ENCODE measurements at places on chromosomes 1 and 21.

- DNase-seq: no peak
Observed at GRCh38 chr1:106814418-106814817, 242.1 kb upstream of the PRMT6 start.

DNA sequence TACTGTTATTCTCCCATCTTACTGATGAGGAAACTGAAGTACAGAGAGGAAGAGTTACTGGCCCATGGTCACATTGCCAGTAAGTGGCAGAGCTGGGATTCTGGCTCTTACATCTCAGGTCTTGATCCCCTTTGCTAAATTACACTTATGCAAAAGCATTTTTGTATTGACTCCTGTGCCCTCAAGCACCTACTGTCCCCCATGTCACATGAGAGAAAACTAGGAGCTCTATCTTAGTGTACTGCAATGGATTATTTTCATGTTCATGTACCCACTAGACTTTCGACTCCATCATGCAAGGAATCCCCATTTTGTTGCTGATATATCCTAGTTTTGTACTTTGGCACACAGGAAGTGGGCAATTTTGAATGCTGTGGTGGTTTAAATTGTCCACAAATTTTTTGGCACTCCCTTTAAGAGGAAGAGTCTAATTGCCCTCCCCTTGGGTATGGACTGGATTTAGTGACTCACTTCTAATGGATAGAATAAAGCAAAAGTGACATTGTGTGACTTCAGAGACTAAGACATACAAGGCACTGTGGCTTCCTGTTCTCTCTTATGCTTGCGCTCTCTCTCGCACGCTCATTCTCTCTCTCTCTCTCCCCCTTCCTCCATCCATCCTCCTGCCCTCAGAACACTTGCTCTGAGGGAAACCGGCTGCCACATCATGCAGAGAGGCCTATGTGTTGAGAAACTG lies 43.5 kb upstream of the JAK1 start:
- DNase-seq: no peak

GRCh38 chr21:24115141-24115540 lies 1492.1 kb downstream of the MRPL39 start:
- DNase-seq: no peak

- no peak for DNase-seq
Observed at GRCh38 chr1:67313934-67314671, 6.4 kb downstream of the IL12RB2 start.

GRCh38 chr1:229284887-229285286 lies 14.0 kb downstream of the RAB4A start:
- no peak for DNase-seq

All from fibroblast of skin of left biceps (primary cell).